ENCODE measurements at places on chromosomes 6 and 20. TPM values are rescaled to one million over a fixed set of nuclear protein-coding genes. Genes with fewer than 3 reads are reported as not detected.

- peaks cover 39% of the 10 kb centered on the region for H3K4me1 ChIP-seq
- no peaks in the 10 kb centered on the region for H3K27me3 ChIP-seq
- peak overlapping the region; percentile 77 for H3K4me3 ChIP-seq
- H3K36me3 ChIP-seq, result no peaks in the 10 kb centered on the region
- DNase-seq, result no peak
These were observed 5.0 kb upstream of the RTF2 start for GRCh38 chr20:56463428-56463827.

Gene GMPR
- 0.31 TPM for total RNA-seq

DNA sequence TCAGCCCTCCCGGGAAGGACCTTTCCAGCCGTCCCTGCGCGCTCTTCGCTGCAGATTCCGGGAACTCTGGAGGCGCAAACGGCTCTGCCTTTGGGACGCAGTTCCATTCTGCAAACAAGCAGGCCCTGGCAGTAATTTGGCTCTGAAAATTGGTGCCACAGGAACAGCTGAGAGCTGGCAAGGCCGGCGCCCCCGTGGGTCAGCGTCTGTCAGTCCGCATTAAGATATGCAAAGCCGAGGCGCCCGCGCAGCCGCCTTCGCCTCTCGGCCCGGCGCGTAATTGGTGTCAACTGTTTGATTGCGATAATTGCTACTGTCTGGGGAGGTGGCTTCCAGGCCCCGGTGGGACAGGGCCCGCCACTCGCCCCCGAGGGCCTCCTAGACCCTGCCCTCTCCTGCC is 73.6 kb downstream of the NCR2 start:
- no peak for DNase-seq
- no peaks in the 10 kb centered on the region for H3K36me3 ChIP-seq
- peaks cover 6% of the 10 kb centered on the region for H3K27me3 ChIP-seq
- no peaks in the 10 kb centered on the region for H3K4me1 ChIP-seq

DNA sequence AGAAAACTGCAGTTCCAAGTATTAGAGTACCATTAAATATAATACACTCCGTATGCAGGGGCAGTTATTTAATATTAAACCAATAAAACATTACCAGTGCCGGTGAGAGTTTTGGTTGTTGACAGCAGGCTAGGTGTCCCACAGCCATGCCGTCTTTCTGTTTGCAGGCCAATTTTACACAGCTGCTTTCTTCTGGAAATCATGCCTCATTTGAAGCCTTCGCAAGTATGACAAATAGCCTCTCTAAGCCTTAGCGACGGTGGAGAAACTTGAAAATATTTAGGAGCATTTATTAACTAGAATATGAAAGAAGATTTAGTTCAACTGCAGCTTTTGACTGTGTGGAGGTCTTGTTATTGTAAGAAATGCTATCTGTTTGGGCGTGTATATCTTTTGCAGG is 226.0 kb downstream of the BMP2 start:
- H3K4me3 ChIP-seq, result no peak overlapping the region
- H3K4me1 ChIP-seq, result no peaks in the 10 kb centered on the region
- H3K36me3 ChIP-seq, result peaks cover 5% of the 10 kb centered on the region
- H3K27ac ChIP-seq, result no peak overlapping the region

Gene RNF39
- not detected for total RNA-seq
